ENCODE measurements at places on chromosomes 5 and 9.

DNA sequence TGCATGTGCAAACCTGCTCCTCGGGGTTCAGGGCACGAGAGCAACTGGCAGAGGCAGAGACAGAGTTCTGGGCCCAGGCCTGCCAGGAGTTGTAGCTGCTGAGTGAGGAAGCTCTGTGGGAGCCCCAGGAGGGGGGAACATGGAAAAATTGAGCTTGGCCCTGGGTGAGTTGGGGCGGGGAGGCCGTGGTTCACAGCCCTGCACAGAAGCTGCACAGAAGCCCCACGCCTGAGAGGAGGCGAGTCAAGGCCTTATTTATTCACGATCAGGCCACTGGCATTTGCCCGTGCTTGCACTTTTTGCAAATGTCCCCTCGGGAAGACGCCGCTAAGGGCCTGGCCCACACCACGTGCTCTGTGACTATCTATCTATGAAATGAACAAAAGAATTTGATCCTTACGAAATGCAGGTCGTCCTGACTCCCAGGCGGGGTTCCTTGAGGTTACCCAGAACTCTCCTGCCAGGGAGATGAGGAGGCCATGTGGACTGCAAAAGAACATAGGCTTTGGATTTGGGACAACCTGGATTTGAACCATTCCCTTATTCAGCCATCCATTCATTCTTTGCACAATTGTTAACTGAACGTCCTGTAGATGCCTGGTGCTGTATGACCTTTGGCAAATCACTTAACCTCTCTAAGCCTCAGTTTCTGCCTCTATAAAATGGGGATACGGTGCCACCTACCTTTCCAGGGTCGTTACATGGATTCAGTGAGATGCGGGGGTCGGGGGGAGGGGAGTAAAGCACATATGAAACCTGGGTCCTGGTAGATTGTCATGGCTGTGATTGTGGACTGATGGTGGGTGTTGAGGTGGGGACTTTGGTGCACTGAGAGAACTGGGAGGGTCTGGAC lies 17.9 kb downstream of the COL27A1 start:
- DNase-seq, result no peak

DNA sequence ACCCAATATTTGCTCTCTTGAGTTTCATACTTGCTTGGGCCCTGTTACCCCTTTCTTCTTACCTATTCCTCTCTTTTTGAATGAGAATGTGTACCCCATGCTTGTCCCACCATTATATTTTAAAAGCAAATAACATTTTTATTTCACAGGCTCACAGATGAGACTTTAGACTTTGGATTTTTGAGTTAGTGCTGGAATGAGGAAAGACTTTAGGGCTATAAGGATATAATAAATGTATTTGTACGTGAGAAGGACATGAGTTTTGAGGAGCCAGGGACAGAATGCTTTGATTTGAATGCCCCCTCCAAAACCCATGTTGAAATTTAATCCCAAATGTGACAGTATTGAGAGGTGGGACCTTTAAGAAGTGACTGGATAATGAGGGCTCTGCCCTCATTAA lies 33.1 kb upstream of the TNPO1 start:
- DNase-seq, result no peak

DNA sequence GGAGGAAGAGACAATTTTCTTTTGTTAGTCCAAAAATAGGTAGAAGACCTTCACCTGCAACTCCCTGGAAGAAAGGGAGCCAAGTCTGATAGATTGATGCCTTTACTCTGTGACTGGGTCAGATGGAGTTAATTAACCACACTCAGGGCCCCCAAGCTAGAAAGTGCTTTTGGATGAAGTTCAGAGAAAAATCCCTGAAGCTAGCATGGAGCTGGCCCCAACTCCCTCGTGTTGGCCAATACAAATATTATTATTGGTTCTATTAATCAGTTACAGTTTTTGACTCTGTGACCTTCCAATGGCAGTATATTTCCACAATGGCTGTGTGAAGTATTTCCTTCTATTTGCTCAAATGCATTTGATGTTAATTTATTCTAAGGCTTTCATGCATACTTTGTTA lies 1753.5 kb downstream of the EFNA5 start:
- no peak for DNase-seq

GRCh38 chr5:76477571-76477970 lies 74.5 kb downstream of the IQGAP2 start:
- no peak for DNase-seq

DNA sequence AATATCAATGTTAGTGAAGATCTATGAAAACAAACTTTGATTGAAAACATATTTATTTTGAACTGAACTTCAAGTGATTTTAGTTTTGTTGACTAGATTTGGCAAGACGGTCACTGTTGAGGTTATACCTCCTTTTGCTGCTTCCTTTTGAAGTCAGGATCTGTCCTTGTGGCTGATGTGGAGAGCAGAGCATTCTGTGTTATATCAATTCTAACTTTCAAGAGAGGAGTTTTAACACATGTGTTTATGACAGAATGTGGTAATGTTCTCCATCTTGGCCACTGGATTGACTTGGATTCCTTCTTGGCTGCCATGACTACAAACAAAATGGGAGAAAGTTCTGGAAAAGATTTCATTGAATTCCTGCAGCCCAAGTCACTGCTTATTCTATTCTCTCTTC lies 104.0 kb upstream of the ACTBL2 start:
- no peak for DNase-seq

DNA sequence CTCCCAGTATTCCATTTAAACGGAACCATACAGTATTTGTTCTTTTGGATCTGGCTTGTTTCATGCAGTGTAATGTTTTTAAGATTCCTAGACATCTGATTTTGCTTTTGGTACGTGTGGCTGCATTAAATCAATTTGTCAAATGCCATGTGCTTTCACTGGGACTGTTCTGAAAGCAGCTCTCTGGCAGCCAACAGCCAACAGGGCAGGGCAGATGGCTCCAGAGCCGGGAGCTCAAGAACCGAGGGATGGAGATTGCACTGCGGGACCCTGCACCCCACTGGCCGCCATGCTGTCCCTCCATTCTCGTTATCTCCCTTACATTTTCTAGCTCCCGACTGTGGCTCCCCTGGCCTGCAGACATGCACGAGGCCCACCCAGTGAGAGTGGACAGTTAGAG lies 33.4 kb upstream of the AIF1L start:
- no peak for DNase-seq

DNA sequence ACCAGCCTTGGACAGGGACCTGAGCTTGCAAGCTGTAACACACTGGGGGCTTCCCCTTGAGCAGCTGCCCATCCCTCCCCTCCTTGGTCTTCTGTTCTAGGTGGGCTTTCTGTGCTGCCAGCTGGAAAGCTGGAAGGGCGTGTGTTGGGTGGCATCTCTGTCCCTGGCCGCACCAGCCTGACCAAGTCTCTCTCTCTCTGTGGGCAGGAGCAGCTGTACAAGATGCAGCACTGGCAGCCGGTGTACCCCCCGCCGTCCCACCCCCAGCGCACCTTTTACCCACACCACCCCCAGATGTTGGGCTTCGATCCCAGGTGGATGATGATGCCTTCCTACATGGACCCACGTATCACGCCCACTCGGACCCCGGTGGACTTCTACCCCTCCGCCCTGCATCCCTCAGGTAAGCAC lies 32.1 kb upstream of the POMT1 start:
- DNase-seq, result no peak

DNA sequence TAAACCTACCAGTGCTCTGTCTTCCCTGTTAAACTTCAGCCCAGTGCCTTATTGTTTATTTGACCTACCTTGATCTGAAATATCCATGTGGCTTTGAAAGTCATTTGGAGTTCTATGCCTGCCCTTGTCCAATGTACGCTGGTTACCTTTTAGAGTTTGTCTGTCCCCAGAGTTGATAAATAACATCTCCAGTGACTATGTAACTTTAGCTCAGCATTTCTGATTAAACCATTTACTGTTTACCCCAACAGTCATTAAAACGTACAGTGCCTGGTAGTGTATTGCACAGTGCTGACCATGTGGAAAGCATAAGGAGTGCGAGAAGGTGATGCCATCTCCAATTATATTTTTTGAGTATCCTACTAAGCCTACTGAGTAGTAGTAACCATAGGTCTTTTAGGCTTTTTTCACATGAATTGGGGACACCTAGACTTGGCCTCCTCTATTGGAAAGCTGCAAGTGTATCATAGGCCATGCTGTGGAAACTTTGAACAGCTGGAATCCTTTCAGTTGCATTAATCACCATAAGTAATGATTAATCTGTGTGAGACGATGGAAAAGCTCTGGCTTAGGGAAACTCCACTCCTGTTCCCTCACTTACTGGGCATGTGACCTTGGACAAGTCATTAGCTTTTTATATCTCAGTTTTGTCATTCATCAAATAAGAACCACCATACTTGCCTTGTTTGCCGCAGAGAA lies 93.5 kb downstream of the MAST4 start:
- DNase-seq, result no peak

DNA sequence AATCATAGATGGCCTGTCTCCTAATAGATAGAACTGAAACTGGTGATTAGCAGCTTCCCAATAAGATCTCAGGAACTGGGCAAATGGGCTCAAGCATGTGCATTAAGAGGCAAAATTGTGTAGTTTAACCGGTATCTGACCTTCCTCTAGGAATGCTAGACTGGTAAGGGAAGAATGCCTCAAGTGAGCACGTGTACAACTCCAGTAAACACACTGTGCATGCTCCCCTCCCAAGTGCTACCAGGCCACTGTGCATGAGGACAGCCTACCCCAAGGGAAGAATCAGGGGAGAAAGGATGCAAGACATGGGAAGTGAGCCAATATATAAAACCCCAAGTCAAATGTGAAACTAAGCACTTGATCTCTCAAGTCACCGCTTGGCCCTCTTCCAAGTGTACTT lies 1157.4 kb upstream of the CDH18 start:
- DNase-seq, result no peak

All from NCI-H187 (cell line).